ENCODE measurements at places on chromosomes 4 and X.
A peak's percentile ranks its signal among the peaks of the same experiment; 100 is the strongest.

DNA sequence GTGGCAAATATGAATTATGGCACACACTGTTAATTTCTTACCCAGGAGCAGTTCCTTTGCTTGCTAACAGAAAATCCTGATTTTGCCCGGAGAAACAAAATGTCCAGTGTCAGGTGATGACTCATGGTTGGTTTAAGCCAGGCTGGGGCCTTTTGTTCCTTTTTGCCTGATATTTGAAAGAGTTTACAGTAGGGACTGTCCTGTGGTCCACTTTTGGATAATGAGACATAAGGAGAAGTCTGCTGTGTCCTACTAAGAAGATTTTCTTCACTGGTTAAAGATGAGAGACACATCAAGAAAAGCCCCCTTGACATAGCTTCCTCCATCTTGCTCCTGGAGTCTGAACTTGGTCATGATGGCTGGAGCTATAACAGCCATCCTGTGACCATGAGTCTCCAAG lies 12.1 kb upstream of the DRD5 start:
- no peak for DNase-seq

GRCh38 chrX:1582686-1583437 lies 8.5 kb upstream of the AKAP17A start:
- DNase-seq: peak; percentile 26

GRCh38 chr4:136992032-136992431 lies 540.3 kb downstream of the PCDH18 start:
- DNase-seq: no peak

DNA sequence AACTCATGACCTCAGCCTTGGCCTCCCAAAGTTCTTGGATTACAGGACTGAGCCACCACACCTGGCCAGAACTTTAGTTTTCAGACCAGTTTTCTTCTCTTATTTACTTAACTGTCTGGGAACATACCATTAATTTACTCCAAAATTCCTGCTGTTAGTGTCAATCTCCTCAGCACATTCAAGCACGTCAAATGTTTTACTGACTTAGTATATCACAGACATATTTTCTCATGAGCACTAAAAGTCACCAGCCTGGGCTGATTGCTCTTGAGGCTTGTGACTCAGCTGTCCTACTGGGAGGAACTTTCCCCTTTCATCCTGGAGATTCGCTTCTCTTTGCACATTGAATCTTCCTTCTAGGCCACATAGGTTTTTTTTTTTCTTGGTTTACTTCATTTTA lies 109.6 kb downstream of the PCDH18 start:
- DNase-seq: no peak

GRCh38 chr4:8329859-8330761 lies 60.6 kb downstream of the HTRA3 start:
- no peak for DNase-seq

DNA sequence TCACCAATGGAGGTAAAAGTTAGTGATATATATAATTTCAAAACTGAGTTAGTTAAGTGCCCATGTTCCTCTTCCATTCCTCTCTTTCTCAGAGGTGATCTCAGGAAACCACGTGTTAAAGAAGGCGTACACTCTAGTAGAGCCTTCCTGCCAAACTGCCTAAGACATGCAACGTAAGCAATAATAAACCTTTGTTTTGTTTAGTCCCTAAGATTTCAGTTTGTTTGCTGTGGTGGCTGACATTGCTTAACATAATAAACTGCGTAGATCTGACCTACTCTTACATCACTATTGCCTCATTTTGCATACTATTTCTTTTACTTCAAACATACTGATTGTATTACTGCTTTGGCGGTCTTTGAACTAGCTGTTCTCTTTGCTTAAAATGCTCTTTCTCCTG lies 99.2 kb downstream of the JADE1 start:
- no peak for DNase-seq

- no peak for DNase-seq
These were observed 73.0 kb upstream of the CLCN4 start for GRCh38 chrX:10083809-10084208.

- no peak for DNase-seq
These were observed 30.9 kb downstream of the RWDD4 start for GRCh38 chr4:183627979-183628588.

DNA sequence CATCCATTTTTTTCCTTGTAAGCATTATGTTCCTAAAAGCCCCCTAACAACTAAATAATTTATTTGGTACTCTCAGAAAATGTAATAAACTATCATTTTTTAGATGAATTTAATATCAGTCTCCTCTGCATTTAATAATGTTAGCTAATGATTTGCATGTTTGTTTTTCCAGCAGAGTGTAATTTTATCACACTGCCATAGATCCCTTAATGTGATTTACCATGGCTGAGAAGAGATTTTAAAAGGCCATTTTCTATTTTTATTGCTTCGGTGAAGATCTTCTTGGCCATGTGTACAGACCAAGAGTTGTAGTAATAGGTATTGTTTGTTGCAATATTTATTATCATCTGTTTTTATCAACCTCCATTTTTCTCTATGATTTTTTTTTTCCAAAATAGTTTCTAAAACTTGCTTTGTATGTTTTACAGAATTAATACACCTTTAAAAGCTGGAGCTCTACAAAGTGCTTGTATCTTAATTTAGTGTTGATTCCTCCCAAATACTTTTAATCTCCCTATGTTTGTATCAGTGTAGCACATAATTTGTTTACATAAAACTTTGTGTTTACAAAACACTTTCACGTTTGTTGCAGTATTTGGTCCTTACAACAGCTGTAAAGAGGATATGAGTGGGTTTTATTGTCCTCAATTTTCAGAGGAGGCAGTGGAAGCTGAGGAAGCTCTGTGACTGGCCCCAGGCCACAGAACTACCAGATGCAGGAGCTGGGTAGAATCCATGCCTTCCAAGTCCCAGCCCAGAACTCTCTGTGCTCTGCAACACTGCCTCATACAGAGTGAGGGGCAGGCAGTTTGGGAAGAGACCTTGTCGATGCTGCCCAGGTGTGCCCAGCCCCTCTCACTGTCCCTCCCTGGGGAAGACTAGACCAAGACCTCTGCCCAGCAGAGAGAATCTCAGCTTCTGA lies 58.1 kb downstream of the FAM114A1 start:
- no peak for DNase-seq

GRCh38 chrX:132965461-132965860 lies 7.0 kb upstream of the HS6ST2 start:
- no peak for DNase-seq

DNA sequence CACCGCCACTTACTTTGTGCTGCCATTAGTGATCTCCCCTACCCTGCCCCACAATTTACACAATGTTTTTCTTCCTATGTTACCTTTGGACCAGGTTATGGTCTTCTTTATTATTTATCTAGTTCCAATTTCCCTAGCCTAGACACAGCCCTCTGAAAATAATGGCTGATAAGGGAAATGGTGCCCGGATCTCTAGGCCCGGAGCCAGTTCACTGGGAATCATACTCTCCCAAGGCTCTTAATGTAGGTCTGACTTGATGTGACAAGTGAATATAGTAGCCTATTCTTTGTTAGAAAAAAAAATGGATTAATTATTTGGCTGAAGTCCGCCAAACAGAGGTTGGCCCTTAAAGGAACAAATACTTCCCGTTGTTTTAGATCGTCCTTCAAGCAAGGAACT lies 208.0 kb downstream of the RELL1 start:
- DNase-seq: no peak

DNA sequence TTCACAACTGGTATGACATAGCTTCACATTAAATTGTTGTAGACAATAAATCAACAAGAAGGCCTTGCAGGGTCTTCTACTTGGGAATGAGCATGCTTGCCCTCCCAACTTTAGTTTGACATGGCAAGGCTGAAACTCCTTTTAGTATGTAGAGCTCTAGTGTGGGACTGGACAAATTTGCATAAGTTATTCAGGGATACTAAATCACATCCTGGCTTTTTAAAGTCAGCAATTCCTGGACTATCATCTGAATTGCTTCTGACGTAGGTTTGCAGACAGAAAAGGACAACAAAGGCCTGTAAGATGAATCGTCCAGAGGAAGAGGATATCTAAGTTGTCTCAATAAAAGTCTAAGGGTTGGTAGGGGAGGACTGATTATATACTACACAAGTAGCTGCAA lies 123.0 kb upstream of the MAGEB16 start:
- DNase-seq: no peak

GRCh38 chr4:95084584-95084983 lies 326.8 kb downstream of the BMPR1B start:
- no peak for DNase-seq

DNA sequence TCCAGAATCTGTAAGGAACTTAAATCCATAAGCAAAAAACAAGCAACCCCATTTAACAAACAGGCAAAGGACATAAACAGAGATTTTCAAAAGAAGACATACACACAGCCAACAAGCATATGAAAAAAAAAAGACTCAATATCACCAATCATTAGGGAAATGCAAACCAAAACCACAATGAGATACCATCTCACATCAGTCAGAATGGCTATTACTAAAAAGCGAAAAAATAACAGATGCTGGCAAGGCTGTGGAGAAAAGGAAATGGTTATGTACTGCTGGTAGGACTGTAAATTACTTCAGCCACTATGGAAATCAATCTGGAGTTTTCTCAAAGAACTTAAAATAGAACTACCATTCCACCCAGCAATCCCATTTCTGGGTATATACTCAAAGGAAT lies 156.8 kb upstream of the RADX start:
- no peak for DNase-seq

Measured in NCI-H2029 (cell line).